CD4-positive, alpha-beta T cell (primary cell): ENCODE measurements at places on chromosomes 4 and X.

- H3K27me3 ChIP-seq: no peaks in the 10 kb centered on the region
- H3K4me3 ChIP-seq: no peak overlapping the region
- DNase-seq: no peak
- no peaks in the 10 kb centered on the region for H3K4me1 ChIP-seq
These were observed 36.0 kb upstream of the TTC29 start for GRCh38 chr4:146981651-146982050.

GRCh38 chr4:70704931-70705182 lies 16.5 kb downstream of the UTP3 start:
- H3K27ac ChIP-seq: no peak overlapping the region
- H3K4me3 ChIP-seq: peak overlapping the region; percentile 66
- no peaks in the 10 kb centered on the region for H3K27me3 ChIP-seq
- DNase-seq: no peak

DNA sequence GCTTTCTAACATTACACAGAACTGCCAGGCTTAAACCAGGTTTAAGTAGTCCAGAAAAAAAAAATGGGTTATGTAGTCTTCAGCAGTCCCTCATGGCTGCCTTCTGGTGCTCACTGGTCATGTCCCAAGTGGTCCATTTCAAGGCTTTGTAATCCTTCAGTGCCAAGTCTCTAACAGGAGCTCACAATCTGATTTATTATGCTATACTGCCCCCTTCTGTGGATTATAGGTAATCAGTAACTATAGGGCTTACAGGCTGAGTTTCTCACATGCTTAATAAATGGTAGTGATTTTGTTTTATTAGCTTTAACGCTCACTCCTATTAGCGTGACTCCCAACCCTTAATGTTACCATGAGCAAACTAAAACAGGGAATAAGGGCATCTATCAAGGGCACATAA lies 92.5 kb upstream of the EDA2R start:
- no peak overlapping the region for H3K27ac ChIP-seq
- no peaks in the 10 kb centered on the region for H3K36me3 ChIP-seq
- H3K4me3 ChIP-seq: no peak overlapping the region

GRCh38 chr4:76767983-76768382 lies 130.0 kb downstream of the SOWAHB start:
- H3K27me3 ChIP-seq: no peaks in the 10 kb centered on the region
- no peak overlapping the region for H3K4me3 ChIP-seq
- no peak for DNase-seq
- H3K4me1 ChIP-seq: no peaks in the 10 kb centered on the region
- H3K36me3 ChIP-seq: no peaks in the 10 kb centered on the region
